Glomerular endothelial cell (primary cell): ENCODE measurements at places on chromosomes 6 and 20. TPM values are rescaled to one million over a fixed set of nuclear protein-coding genes. Genes with fewer than 3 reads are reported as not detected.

NOL7 gene
- total RNA-seq, result 125 and 160 TPM in 2 replicates

GRCh38 chr6:153537422-153537821 is 406.3 kb upstream of the RGS17 start:
- DNase-seq, result no peak

DNA sequence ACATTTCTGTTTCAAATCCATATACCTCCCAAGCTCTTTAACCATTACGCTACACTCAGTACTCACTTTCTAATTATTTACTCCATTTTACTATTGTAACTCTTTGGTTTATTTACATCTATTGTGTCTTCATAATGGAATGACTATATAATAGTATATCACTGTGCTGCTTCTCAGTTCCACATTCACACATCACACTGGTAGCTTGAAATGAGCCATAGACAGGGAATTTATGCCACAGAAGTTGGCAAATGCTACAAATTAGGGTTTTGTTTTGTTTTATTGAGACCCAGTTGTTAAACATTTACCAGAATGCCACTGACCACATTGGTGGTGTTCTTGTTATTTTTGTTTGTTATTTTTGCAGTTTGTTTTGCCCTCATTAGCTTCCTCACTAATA is 213.9 kb downstream of the KCNQ5 start:
- no peak for DNase-seq

GRCh38 chr20:1272368-1273100 is 6.4 kb downstream of the SNPH start:
- DNase-seq, result no peak

PRRC2A gene
- 125 and 166 TPM in 2 replicates for total RNA-seq

FAM83C gene
- not detected in 2 replicates for total RNA-seq

DNA sequence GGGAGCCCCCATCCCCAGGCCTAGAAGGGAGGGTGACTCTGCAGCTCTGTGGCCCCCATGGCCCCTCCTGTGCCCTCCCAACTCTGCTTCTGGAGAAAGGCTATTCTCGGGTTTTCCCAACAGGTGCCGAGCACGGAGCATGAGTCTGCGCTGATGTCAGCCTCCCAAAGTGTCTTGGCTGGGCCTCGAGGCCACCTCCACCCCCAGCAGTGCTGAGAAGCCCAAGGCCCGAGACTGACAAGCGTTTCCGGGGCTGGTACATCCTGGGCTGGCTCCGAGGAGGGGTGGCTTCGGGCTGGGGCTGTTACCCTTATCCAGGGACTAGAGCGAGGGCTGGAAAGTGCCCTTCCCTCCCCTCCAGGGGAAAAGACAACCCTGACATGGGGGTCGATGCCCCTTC is 60.2 kb upstream of the GATA5 start:
- DNase-seq, result no peak

ASIP gene
- total RNA-seq, result not detected in 2 replicates

DNA sequence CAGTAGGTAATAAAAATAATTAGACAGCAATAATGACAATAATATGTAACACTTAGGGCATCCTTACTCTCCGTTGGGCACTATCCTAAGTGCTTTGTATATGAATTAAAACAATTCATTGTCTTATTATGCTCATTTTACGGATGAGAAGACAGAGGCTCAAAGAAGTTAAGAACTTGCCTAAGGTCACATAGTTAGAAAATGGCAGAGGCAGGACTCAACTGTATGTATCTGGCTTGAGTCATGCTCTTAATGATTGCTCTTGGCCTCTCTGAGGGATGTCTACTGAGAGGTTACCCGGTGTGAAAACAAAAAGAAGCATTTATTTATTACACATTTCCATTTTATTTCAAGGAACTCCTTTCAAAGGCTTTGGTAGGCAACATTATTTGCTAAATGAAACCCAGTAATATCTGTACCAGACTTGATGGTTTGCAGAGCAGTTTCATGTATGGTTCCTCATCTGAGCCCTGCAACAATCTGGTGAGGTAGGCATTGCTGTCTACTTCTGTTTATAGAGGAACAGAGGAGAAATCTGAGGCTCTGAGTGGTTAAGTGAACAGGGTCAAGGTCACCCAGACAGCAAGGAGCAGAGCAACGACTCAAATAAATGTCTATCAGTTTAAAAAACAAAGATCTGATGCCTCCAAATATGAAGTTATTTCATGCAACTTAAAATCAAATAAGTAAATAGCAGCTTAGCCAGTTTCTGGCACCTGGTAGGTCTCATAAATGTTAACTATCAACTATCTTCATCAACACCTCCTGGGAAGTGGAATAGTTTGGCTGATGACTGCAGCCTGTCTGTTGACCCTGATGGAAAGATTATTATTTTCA is 4.2 kb upstream of the PARD6B start:
- DNase-seq, result no peak

STK38 gene
- 21.9 and 27.0 TPM in 2 replicates for total RNA-seq

- DNase-seq, result no peak
These were observed 34.4 kb downstream of the NFATC2 start for GRCh38 chr20:51508158-51508557.

GSTA1 gene
- not detected in 2 replicates for total RNA-seq

C2 gene
- total RNA-seq, result not detected in 2 replicates

DNA sequence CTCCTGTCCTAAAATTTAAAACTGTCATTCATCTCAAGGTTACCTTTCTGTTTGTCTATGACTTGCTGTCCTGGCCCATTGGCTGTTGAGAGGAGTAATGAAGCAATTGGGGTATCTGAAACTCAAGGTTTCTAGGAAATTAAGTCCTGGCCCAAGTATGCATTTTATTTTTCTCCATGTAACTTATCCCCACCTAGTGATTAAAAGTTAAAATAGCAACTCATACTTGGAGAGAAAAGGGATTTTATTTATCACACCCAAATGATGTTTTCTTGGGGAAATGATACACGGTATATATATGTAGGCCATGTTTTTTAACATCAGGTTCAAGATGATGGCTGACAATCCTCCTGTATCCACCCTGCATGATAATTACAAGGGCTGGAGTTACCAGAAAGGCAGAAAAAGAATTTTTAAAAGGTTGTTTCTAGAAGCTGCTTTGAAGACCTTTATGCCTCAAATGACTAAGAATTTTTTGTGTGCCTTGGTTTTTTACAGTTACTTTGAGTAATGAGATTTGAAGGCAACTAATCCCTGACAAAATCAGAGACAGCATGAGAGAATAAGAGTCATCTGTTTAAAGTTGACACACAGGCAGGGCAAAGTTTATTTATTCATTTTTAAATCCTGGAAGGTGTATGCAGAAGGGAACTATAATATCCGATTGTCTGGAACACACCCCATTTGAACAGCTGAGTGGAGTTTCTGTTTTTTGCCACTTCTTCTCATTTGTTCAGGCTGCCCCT is 28.9 kb upstream of the C6orf58 start:
- DNase-seq, result no peak

GRM4 gene
- not detected in 2 replicates for total RNA-seq

ZNF451 gene
- 32.5 and 40.0 TPM in 2 replicates for total RNA-seq

MCHR2 gene
- total RNA-seq, result not detected in 2 replicates

ALDH8A1 gene
- total RNA-seq, result 0.10 and 0.18 TPM in 2 replicates

DNA sequence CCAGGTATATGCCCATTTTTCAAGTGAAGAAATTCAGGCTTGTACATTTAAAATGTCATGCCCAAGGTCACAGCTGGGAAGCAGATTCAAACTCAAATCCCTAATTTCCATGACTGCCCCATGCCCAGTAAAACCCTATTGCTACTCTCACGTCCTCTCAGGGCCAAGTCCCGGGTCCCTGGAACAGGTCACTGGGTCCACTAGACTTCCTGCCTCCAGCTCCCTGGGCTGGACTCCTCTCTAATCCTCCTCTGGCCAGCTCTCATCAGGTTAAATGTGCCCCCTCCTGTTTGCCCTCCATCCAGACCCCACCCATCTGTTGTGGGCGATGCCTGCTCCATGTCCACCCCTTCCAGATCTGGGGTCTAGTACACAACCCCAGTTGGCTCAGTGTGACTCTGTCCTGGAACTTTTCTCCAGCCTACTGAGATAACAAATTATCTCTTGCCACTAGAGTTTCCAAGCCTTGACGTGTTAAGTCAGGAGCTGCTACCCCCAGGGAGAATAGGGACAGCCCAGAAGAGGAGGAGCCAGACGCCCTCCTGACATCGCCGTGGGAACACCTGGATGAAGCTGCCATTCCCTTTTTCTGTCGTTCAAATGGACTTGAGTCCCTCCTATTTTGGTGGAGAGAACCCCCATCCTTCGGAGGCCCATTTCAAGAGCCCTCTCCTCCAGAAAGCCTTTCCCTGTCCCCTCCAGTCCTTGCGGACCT is 3.7 kb upstream of the SPDEF start:
- DNase-seq, result no peak

DNA sequence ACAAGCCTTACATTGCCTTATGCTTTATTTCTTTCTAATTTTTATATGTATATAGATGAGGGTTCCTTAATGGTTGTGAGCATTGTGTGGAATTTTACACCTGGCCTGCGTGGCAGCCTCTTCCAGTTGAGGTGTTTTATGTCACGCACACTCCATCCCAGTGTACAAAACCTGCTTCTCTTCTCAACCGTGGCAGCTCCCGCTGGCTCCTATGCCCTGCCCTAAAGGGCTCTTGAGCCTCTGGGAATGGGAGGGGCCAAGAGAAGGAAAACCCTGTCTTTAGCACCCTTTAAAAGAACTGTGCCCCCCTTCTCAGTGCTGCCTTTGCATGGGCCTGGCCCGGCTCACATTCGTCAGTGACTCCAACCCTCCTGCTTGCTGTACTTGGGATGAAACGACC is 4.3 kb upstream of the DNAJC5 start:
- DNase-seq, result no peak

- no peak for DNase-seq
These were observed 1201.6 kb upstream of the CITED2 start for GRCh38 chr6:140576004-140576555.

DNA sequence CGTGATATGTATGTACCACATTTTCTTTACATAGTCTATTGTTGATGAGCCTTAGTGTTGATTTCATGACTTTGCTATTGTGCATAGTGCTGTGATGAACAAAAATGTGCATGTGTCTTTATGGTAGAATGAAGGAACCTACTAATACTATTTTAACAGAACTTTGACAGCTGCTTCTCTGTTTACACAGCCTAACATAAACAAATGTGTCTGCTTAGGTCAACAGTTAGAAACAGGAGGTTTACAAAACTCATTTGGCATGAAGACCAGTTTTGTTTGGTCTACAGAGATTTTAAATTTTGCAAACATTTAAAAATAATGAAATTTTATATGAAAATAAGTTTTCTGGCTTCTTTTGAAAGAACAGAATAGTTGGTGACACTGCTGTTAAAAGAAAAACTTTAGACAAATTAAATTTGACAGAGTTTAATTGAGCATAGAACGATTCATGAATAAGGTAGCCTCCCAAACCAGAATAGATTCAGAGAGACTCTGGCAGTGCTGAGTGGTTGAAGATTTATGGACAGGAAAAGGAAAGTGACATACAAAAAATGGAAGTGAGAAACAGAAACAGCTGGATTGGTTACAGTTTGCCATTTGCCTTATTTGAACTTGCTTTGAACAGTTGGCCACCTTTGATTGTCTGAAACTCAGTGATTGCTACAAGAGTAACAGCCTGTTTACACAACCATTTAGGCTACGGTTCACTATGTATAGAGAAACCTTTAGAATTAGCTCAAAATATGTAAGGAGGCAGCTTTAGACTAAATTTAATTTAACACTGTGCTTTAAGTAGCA is 715.8 kb upstream of the HS3ST5 start:
- no peak for DNase-seq
